ENCODE measurements at places on chromosomes 4 and X. TPM values are rescaled to one million over a fixed set of nuclear protein-coding genes. Genes with fewer than 3 reads are reported as not detected.

DNA sequence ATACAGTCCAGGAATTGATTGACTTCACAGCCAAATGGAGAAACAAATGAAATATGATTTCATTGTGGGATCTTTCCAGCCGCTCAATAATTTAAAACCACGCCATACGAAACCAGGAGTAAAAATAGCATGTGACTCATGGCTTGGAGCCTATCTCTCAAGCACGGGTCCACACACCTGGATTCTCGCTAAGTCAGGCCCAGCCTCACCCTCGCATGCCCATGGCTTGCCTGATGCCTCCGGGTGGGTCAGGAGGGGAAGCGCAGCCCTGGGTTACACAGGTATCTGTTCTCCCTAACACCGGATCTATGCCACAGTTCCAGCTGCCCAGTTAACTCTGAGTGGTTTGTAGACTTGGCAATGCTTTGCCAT is 5.6 kb upstream of the ABLIM2 start:
- H3K4me1 ChIP-seq = peaks cover 6% of the 10 kb centered on the region
- H3K4me3 ChIP-seq = no peak overlapping the region
- H3K36me3 ChIP-seq = no peaks in the 10 kb centered on the region

The FAM9B gene
- not detected for polyA plus RNA-seq

The MAPK10 gene
- polyA plus RNA-seq = 3.0 TPM

DNA sequence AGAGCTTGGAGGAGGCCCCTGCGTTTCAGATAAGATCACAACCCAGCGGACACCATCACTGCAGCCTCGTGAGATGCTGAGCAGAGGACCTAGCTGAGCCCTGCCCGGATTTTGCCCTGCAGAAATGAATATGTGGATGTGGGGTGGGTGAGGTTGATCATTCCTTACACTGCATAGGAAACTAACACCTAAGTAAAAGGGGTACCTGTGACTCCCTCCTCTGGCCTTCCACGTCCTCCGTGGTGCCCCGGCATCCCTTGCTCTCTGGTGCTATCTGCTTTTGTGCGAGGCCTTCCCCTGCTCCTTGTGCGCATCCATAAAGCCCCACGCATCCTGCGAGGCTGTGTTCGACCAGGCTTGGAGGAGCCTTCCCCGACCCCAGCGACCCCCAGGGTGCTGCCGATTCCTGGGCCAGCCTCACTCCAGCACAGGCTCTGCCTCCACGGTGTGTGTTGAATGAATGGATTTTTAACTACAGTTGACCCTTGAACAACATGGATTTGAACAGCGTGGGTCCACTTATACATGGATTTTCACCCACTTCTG is 25.6 kb upstream of the GPR78 start:
- H3K27me3 ChIP-seq = peaks cover 11% of the 10 kb centered on the region
- peak; percentile 60 for DNase-seq
- no peak overlapping the region for H3K27ac ChIP-seq
- no peak overlapping the region for H3K4me3 ChIP-seq
- no peaks in the 10 kb centered on the region for H3K36me3 ChIP-seq
- H3K4me1 ChIP-seq = no peaks in the 10 kb centered on the region

GRCh38 chr4:76179398-76180318 is 31.5 kb upstream of the NUP54 start:
- no peaks in the 10 kb centered on the region for H3K27me3 ChIP-seq
- H3K4me3 ChIP-seq = no peak overlapping the region
- DNase-seq = peak; percentile 94
- no peak overlapping the region for H3K27ac ChIP-seq
- H3K36me3 ChIP-seq = peaks cover 11% of the 10 kb centered on the region
- peaks cover 22% of the 10 kb centered on the region for H3K4me1 ChIP-seq

The CCNB3 gene
- polyA plus RNA-seq = 0.28 TPM

The ZRSR2 gene
- 26.4 TPM for polyA plus RNA-seq

GRCh38 chrX:3518870-3519269 is 172.4 kb upstream of the MXRA5 start:
- no peak for DNase-seq
- no peaks in the 10 kb centered on the region for H3K4me1 ChIP-seq
- no peak overlapping the region for H3K4me3 ChIP-seq
- no peaks in the 10 kb centered on the region for H3K36me3 ChIP-seq
- H3K27me3 ChIP-seq = no peaks in the 10 kb centered on the region

DNA sequence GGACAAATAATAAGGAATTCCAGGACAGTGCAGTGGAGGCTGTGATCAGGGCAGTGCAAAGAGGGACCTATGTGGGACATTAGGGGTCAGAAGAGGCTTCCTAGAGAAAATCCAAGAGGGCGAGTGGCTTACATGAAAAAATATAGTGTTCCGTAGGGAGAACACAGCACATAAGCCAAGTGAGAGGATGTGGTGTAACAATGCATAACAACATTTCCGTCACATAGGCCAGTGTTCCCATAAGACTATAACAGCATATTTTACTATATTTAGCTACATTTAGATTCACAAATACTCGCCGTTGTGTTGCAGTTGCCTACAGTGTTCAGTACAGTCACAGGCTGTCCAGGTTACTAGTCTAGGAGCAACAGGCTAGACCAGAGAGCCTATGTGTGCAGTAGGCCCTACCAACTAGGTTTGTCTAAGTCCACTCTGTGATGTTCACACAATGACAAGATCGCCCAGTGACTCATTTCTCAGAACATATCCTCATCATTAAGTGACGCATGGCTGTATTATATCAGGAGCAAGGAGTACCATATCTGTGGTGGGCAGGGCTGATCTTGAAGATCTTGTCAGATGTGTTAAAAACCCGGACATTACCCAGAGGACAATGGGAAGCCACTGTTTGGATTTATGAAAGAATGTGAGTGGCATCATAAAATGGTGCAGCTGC is 74.0 kb upstream of the TBL1X start:
- H3K36me3 ChIP-seq = no peaks in the 10 kb centered on the region
- no peaks in the 10 kb centered on the region for H3K27me3 ChIP-seq
- no peaks in the 10 kb centered on the region for H3K4me1 ChIP-seq
- no peak overlapping the region for H3K27ac ChIP-seq
- DNase-seq = no peak
- H3K4me3 ChIP-seq = no peak overlapping the region

The LRIT3 gene
- 0.29 TPM for polyA plus RNA-seq

GRCh38 chrX:151228935-151229334 is 52.6 kb downstream of the GPR50 start:
- H3K4me3 ChIP-seq = no peak overlapping the region
- no peaks in the 10 kb centered on the region for H3K36me3 ChIP-seq
- peaks cover 16% of the 10 kb centered on the region for H3K27me3 ChIP-seq
- no peak overlapping the region for H3K27ac ChIP-seq
- no peak for DNase-seq

DNA sequence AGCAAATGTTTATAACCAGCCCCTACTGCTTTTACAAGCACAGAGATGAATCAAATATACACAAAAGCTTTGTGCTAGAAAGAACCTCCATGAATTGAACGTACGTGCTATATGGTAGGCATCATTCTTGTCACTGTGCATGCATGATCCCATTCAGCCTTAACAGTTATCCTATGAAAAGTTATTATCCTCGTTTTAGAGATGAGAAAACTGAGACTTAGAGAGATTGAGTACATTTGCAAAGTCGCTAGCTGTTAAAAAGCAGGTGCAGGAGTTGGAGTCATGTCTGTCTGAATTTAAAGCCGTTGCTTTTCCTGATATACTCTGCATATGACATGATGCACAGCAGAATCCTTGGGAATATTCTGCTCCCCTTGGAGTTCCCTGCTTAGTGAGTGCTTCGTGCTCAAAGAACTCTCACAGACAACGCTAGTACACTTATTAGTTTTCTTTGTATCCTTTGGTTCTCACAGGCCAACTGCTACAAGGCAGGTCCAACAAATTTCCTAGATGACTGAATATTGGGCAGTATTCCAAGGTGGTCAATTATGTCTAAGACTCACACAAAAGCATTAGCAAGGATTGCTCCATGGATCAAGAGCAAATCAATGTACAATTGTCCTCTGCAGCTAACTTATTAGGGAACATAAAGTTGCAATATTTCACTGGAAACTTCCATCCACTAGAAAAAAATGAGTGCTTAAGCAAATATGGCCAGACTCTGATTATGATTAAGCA is 42.8 kb upstream of the TRIM2 start:
- no peak overlapping the region for H3K4me3 ChIP-seq
- H3K27ac ChIP-seq = no peak overlapping the region
- H3K27me3 ChIP-seq = no peaks in the 10 kb centered on the region

DNA sequence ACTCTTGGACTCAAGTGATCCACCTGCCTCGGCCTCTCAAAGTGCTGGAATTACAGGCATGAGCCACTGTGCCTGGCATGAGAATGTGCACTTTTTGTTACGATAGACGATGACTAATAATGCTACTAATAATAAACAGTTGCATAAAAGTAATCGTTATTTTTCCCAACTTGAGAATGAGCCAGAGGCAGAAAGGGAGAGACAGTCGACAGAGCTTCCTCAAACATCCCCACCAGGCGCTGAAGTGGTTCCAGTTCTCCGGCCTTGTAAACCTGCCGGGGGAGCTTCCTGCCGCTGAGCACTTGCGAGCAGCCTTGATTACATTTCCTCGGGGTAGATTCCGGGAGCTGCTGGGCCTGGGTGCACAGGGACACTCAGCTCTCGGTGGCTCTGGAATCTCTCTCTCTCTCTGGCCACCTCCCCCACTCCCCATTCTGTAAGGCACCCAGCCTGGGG is 8.9 kb upstream of the HTRA3 start:
- no peak for DNase-seq
- no peaks in the 10 kb centered on the region for H3K36me3 ChIP-seq
- no peaks in the 10 kb centered on the region for H3K4me1 ChIP-seq

- no peaks in the 10 kb centered on the region for H3K4me1 ChIP-seq
- H3K36me3 ChIP-seq = no peaks in the 10 kb centered on the region
- DNase-seq = no peak
- H3K4me3 ChIP-seq = no peak overlapping the region
- H3K27me3 ChIP-seq = no peaks in the 10 kb centered on the region
Observed at GRCh38 chr4:171650543-171650942, 162.7 kb upstream of the GALNTL6 start.

DNA sequence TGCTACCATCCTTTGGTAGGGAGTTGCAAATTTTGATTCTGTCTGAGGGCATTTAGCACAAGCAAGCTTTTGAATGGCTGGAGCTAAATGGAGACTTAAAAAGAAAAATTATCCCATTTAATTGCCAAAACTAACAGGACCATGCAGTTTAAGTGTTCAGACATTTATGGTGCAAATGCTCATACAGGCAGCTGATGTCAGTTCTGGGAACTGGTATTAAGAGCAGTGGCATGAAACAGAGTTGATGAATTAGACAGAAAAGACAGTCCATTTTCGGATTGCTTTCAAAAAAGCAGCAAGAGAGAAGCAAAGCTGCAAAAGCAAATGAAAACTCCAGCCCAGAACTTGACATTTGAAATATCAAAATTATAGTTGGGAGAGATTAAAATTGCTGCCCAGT is 1.3 kb downstream of the SCRG1 start:
- no peak for DNase-seq
- H3K4me3 ChIP-seq = no peak overlapping the region
- no peaks in the 10 kb centered on the region for H3K36me3 ChIP-seq
- H3K4me1 ChIP-seq = no peaks in the 10 kb centered on the region
- no peak overlapping the region for H3K27ac ChIP-seq
- no peaks in the 10 kb centered on the region for H3K27me3 ChIP-seq

- H3K4me1 ChIP-seq = no peaks in the 10 kb centered on the region
- no peak overlapping the region for H3K27ac ChIP-seq
- H3K36me3 ChIP-seq = no peaks in the 10 kb centered on the region
Observed at GRCh38 chrX:31540313-31540712, 468.5 kb upstream of the FTHL17 start.

The FAAH2 gene
- 3.8 TPM for polyA plus RNA-seq

DNA sequence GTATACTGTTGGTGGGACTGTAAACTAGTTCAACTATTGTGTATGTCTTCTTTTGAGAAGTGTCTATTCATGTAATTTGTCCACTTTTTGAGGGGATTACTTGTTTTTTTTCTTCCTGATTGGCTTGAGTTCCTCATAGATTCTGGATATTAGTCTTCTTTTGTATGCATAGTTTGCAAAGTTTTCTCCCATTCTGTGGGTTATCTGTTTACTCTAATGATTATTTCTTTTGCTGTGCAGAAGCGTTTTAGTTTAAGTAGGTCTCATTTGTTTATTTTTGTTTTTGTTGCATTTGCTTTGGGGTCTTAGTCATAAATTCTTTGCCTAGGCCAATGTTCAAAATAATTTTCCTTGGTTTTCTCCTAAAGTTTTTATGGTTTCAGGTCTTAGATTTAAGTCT is 26.6 kb upstream of the ANTXR2 start:
- no peak overlapping the region for H3K4me3 ChIP-seq
- no peaks in the 10 kb centered on the region for H3K27me3 ChIP-seq
- no peak overlapping the region for H3K27ac ChIP-seq
- no peak for DNase-seq

The MAGEC2 gene
- not detected for polyA plus RNA-seq

DNA sequence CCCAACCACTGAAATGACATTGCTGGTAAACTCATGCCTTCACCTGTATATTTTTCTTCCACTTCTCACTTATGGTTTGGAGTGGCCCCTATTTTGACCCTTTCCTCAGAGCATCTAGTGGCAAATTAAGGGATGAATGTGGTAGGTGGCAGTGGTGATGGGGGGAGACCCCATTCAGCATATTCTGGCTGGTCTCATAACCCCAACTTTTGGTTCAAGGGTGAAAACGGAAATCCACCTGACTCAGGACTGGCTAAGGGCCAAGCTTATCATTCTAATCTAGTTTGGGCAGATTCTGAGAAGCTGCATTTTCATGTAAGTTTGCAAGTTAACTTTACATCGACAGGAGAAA is 47.0 kb upstream of the NSUN7 start:
- DNase-seq = no peak
- no peaks in the 10 kb centered on the region for H3K36me3 ChIP-seq
- H3K4me1 ChIP-seq = no peaks in the 10 kb centered on the region
- H3K27ac ChIP-seq = no peak overlapping the region
- H3K4me3 ChIP-seq = no peak overlapping the region
- no peaks in the 10 kb centered on the region for H3K27me3 ChIP-seq

The AFM gene
- not detected for polyA plus RNA-seq

DNA sequence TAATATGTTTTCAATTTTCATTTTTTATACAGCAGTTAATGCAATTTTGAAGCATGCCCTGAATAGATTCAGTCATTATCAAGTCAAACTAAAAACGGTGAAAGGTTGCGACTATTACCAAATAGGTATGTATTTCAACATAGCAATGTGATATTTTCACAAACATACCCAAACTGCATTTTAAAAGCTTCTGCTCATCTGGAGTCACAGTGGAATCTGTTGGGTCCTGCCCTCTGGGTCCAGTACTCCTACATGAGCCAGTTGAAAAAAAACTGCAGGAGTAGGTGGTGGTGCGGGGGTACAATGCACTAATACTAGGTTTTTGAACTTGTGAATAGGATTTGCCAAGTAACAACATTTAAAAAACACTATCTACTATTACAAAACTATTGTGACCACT is 938 bp downstream of the GPR34 start:
- no peak for DNase-seq
- H3K4me3 ChIP-seq = no peak overlapping the region
- H3K4me1 ChIP-seq = no peaks in the 10 kb centered on the region
- H3K27me3 ChIP-seq = no peaks in the 10 kb centered on the region
- H3K27ac ChIP-seq = no peak overlapping the region

The ADAD1 gene
- not detected for polyA plus RNA-seq

All from spleen (tissue), 13 donors.